Articular chondrocyte of knee joint (primary cell): ENCODE measurements at places on chromosomes 2 and 18. TPM values are rescaled to one million over a fixed set of nuclear protein-coding genes. Genes with fewer than 3 reads are reported as not detected.

The IL1B gene
- total RNA-seq, result 0.11 TPM in 1 of 2 replicates, not detected in the other

The RNF152 gene
- 10.6 and 21.2 TPM in 2 replicates for total RNA-seq

The CERKL gene
- total RNA-seq, result 0.26 and 0.32 TPM in 2 replicates

The TEKT4 gene
- total RNA-seq, result 0.11 TPM in 1 of 2 replicates, not detected in the other

The KCNIP3 gene
- total RNA-seq, result 3.5 and 4.2 TPM in 2 replicates

The KRTCAP3 gene
- total RNA-seq, result not detected in 2 replicates

The SULT1C4 gene
- total RNA-seq, result 0.26 and 0.32 TPM in 2 replicates

The GRP gene
- total RNA-seq, result not detected in 2 replicates

The YIPF4 gene
- 39.3 and 40.0 TPM in 2 replicates for total RNA-seq

The FAHD2A gene
- total RNA-seq, result 17.6 and 20.4 TPM in 2 replicates

The ERFE gene
- total RNA-seq, result 3.3 and 3.7 TPM in 2 replicates

The AQP4 gene
- total RNA-seq, result not detected in 2 replicates

The CRYBA2 gene
- total RNA-seq, result 0.54 TPM in 1 of 2 replicates, not detected in the other

The PPP1R1C gene
- 2.2 and 3.8 TPM in 2 replicates for total RNA-seq

The EML6 gene
- total RNA-seq, result 0.39 and 0.86 TPM in 2 replicates

The RNF125 gene
- 0.39 and 0.76 TPM in 2 replicates for total RNA-seq

The ANKRD30BL gene
- not detected in 2 replicates for total RNA-seq
